ENCODE measurements at places on chromosomes 6 and 20. TPM values are rescaled to one million over a fixed set of nuclear protein-coding genes. Genes with fewer than 3 reads are reported as not detected.

DNA sequence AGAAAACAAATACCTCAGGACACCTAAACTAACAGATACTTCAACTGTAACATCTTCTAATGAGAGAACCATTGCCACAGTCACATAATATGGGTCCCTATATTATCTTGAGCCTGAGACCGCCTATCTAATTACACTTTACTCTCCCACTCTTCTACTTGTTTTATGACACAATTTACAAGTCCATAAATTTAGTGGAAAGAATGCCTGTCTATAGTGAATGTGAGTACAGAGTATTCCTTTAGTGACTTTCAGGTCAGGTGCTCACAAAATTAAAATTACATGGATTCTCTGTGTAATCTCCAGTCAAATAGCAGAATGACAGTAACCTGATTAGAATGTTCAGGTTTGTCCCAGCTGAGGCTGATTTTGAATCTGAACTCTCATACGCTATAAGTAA is 624.1 kb downstream of the PKHD1 start:
- DNase-seq: no peak

GRCh38 chr6:71406865-71407860 is 118.6 kb downstream of the OGFRL1 start:
- no peak for DNase-seq

GRCh38 chr6:26022132-26022472 is 59.5 kb downstream of the TRIM38 start:
- DNase-seq: no peak

DNA sequence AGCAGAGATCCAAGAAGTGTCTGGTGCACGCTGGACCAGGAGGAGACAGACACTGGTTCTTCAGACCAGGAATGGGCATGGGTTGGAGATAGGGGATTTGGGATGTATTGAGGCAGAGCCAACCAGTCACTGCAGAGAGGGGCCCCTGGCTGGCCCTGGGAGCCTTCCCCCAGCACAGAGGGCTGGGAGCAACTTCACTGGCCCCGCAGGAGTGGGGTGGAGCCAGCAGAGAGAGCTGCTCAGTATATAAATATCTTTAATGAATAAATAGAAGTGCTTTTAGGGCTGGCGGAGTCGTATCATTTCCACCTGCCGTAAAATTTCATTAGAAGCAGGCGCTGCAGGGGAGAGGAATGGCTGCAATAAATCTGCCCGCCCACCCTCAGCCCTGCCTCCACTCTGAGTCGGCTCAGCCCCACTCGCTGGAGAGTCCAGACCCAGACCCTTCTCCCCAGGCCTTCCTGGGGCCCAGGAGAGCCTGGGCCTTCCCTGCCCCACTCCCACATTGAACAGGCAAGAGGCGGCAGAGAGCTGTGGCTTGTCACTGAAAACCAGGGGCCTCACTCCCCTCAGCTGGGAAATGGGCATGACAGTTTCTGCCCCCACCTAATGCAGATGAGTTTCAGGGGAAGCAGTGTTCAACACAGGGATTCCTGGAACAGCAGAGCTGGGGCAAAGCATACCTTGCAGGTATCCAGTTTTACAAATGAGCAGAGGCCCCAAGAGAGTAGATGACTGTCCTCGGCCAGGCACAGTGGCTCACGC is 23.9 kb upstream of the VSTM2L start:
- DNase-seq: no peak

DNA sequence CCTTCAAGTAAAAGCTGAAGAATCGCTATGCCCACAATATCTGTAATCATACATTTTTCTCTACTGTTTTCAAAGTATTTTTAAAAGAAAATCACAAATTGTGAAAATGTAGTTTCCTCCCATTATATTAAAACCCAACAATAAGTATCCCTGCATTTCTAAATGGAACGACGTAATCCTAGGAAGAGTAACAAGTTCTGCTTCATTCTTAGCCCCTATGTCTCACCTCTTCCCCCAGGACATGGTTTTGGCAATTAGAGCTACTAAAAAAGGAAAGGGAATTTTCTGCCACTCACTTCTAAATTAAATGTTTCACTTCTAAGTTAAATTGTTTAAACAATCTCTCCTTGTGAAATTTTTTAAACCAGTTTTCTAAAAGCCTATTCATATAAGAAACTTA is 47.4 kb downstream of the TBPL1 start:
- DNase-seq: no peak

GRCh38 chr6:118283766-118284165 is 264.3 kb upstream of the PLN start:
- DNase-seq: no peak

GRCh38 chr20:44521484-44522481 is at the start of gene SERINC3:
Gene SERINC3, minus strand, starts transcription at chr20:44522070. Its CDS starts 119 bp downstream, at chr20:44521951.
- DNase-seq: peak; percentile 45

DNA sequence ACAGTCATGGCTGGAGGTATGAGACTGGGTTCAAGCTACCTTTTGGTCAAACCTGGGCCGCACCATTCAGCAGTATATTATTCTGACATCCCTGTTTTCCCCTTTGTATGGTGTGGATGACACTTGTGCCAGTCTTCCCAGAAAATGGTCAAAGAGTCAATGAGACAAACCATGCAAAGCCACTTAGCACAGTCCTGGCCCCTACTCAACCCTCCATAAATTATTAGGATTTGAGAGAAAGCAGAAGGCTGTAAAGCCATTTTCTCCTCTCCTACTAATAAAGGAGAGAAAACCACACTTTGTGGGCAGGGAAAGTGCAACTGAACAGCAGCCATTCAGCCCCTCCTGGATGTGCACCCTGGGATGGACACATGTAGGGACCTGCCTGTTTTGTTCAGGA is 236.2 kb downstream of the SLC24A3 start:
- DNase-seq: no peak

DNA sequence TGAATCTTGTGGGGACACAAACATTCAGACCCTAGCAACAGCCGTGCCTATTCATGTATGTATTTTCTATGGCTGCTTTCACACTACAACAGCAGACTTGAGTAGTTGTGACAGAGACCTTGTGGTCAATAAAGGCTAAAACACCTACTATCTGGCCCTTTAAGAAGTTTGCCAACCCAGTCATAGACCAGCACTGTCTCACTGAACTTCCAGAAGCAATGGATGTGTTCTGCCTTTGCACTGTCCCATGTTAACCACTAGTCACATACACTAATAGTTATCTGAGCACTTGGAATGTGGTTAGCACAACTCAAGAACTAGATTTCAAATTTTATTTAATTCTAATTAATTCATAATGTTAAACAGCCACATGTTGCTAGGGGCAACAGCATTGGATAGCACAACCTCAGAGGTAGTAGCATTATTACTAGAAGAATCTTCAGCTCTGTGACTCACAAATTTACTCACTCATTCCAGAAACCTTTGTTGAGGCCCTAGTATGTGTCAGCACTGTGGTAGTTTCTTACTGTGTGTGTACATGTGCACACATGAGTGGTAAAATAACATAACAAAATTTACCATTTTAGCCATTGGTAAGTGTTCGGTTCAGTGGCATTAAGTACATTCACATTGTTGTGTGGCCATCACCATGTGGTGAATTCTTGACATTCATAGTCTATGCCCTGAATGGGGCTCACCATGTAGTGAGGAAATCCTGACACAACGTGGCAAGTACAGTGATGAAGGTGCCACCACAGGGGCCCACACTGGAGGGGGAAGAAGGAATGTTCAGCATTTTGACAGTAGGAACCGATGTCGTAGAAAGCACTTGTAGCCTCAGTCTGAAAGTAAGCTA is 107.3 kb downstream of the CEP57L1 start:
- no peak for DNase-seq

- DNase-seq: no peak
Observed at GRCh38 chr6:130622142-130622541, 205.1 kb upstream of the SMLR1 start.

DNA sequence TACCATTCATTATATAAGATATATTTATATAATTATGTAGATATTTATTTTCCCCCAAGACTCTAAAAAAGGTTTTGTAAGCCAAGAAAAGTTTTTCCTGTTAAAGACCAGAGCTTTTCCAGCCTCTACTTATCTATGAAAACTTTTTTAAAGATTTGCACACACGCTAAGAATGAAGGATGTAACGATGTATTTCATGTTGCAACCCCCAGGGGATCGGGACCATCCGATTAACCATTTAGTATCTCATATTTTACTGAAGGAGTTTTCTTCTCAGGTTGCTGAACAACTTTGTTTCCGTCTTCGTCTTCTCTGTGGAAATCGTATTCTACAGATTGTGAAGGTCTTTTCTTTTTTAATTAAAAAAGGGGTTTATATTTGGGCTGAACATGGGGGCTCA is 70.0 kb upstream of the SASH1 start:
- no peak for DNase-seq

SYNDIG1 gene
- 0.38 TPM for polyA plus RNA-seq

SPINT4 gene
- not detected for polyA plus RNA-seq

RAD21L1 gene
- not detected for polyA plus RNA-seq

RBBP8NL gene
- 0.26 TPM for polyA plus RNA-seq
